SJCRH30 (cell line): ENCODE measurements at places on chromosomes 5 and 9. TPM values are rescaled to one million over a fixed set of nuclear protein-coding genes. Genes with fewer than 3 reads are reported as not detected.
A peak's percentile ranks its signal among the peaks of the same experiment; 100 is the strongest.

Gene GFI1B
- total RNA-seq = 0.13 and 0.53 TPM in 2 replicates

Gene CTXN3
- total RNA-seq = not detected in 2 replicates

- no peak overlapping the region; the same call in 1 of the 2 replicates for H3K4me3 ChIP-seq
- DNase-seq = no peak
- H3K36me3 ChIP-seq = no peaks in the 10 kb centered on the region
- H3K4me1 ChIP-seq = peaks cover 21% of the 10 kb centered on the region
Observed at GRCh38 chr9:121234832-121235161, 33.1 kb upstream of the RAB14 start.

GRCh38 chr5:117133198-117133597 lies 558.6 kb upstream of the SEMA6A start:
- no peak for DNase-seq
- H3K4me3 ChIP-seq = no peak overlapping the region
- peak overlapping the region; percentile 83 for H3K27ac ChIP-seq
- H3K27me3 ChIP-seq = no peaks in the 10 kb centered on the region
